Stimulated activated CD8-positive, alpha-beta memory T cell treated with anti-CD3 and anti-CD28 coated beads, Interleukin-15, amount 100 ng/mL, for 4 hours (primary cell): ENCODE measurements at places on chromosomes 3 and 15.

GRCh38 chr15:62087671-62088352 lies 21.0 kb downstream of the C2CD4A start:
- no peak for DNase-seq

DNA sequence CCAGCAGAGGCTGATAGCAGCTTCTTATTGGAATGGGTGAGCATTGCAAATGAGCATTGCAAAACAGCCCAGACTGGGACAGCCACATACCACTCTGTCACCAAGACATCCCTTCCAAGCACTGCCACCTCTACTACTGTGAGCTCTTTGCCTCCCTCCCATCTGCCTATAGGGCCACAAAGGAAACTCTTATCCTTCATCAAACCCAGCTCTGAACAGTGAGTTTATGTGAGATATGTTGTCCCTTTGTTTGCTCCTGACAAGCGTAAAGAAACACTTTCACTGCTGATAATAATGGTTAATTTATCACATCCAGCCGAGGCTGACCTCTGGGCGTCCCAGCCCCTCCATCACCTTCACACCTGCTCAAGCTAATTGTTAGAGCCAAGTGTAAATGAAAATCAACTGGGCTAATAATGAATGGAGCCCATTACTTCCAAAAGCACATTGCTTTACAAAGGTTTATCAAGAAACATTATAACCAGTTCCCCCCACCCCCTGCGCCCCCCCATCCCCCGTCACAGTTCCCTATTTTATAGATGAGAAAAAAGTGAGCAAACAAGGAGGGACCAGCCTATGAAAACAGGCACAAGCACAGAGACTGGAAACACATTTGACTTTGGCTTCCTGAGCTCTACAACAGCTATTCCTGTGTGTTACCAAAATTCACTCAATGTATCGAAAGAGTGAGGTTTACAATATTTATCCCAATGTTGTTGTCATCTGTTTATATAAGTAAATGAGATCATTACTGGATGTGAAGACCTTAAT lies 146.3 kb downstream of the ANXA2 start:
- no peak for DNase-seq

GRCh38 chr3:70716832-70717231 lies 404.4 kb upstream of the MDFIC2 start:
- no peak for DNase-seq

DNA sequence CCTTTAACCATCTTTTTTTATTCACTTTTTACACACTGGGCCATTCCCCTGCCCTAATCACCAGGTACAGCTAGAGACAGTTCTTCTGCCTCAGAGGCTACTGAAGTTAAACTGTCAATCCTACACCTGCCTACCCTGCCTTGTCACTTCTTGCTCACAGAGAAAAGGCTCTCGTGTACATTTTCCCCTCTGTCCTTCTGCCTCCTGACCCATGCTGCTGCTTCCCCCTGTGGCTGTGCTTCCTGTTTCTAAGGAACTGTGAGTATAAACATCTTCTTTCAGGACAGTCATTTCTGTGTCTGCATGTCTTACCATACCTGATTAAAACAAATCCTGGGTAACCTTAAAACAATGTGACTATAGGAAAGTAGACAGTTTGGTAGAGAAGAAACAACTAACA lies 236.4 kb upstream of the MRPL3 start:
- DNase-seq = no peak

DNA sequence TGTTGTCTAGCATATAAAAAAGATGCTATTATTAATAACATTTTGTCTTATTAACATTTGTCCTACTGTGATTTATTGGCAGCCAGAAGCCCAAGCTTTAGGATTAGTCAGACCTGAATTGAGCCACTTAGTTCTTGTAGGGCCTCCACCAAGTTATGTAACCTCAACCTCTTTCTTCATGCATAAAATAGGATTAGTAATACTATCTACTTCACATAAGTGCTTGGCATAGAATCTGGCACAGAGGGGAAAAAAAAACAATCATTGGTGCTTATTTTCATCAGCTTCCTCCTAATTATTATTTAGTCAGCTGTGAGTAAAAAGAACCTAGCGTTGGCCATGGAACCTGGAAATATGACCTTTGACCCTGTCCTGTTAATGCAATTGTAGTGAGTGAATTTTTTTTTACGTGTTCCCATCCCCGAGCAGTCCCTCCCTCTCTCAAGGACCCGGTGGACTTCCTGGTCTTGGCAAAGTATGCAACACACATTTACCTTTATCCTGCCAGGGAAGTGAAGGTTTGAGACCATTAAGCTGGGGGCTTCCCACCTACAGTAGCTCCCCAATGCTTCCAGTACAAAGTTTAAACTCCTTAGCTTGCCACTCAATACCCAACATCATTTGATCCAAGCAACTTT lies 136.8 kb downstream of the FHIT start:
- no peak for DNase-seq

- DNase-seq = no peak
Measured at GRCh38 chr3:172208586-172209332, 169.4 kb downstream of the FNDC3B start.

GRCh38 chr3:189070965-189071364 lies 100.8 kb upstream of the TPRG1 start:
- DNase-seq = no peak

GRCh38 chr15:94480289-94480834 lies 249.0 kb downstream of the MCTP2 start:
- no peak for DNase-seq

GRCh38 chr3:196772102-196772501 lies 32.4 kb downstream of the PAK2 start:
- no peak for DNase-seq

DNA sequence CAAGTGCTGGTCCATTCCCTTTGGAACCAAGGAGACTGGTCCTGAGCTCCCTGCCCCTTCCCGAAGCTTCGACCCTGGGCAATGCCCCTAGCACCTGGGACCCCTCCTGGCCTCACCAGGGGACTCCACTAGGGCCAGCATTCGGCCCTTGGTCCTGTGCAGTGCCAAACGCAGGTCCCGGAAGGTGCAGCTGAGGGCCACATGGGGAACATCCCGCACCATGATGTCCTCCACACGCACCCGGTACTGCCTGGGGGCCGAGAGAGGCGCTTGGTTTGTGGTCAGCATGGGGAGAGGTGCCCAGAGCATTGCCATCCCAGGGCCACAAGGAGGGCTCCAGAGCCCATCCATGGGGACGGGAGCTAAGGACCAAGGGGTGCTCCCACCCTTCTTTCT lies 7.9 kb downstream of the CLCN2 start:
- DNase-seq = no peak

GRCh38 chr3:191296041-191296541 lies 33.1 kb upstream of the CCDC50 start:
- no peak for DNase-seq

DNA sequence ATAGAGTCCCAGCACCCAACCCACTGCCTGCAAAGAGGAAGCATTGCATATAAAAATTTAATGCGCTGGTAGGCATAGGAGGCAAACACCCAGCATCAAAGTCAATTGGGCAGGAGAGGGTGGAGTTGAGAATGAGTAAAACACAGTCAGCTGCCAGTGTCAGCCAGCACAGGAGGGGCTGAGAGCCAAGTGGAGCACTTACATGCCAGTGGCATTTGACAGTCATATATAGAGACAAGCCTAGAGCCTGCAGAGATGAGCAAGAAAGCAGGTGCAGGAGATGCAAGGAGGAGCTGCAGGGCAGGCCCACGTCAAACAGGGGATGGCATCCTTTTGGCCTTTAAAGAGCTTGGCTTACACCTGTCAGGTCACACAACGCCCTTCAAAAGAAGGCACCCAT lies 27.6 kb upstream of the ZFAND6 start:
- DNase-seq = no peak

- no peak for DNase-seq
Measured at GRCh38 chr15:81378443-81378842, 4.4 kb upstream of the TMC3 start.

DNA sequence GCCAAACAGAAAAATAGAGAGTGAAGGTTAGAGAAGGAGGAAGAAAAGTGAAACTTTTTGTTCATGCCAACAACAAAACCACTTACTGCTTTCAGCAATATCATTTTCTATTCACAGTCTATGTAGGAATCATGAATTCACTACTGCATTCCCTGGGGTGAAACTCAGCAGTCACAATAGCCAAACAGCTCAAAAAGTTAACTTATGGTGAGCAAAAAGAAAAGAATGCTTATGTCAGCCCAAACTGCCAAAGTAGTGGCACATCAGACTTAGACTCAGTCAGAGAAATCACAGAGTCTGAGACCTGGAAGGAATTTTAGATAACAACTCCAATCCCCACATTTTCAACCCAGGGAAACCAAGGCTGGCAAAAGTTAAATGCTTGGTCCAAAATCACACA lies 238.7 kb upstream of the TMCO5A start:
- DNase-seq = no peak

DNA sequence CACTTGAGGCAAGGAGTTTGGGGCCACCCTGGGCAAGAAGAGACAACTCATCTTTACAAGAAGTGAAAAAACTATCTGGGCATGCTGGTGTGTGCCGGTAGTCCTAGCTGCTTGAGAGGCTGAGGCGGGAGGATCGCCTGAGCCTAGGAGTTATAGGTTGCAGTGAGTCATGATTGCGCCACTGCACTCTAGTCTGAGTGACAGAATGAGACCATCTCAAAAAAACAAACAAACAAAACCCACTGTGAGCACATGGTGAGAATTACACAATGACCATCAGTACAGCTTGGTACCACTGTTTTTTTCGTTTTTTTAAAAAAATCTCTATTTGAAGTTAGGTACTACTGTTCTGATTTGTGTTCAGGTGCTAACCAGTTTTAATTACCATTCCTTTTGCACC lies 13.6 kb downstream of the VPS39 start:
- no peak for DNase-seq

GRCh38 chr3:154389861-154390260 lies 40.1 kb downstream of the GPR149 start:
- no peak for DNase-seq

GRCh38 chr15:70375586-70375985 lies 277.9 kb upstream of the TLE3 start:
- DNase-seq = no peak

GRCh38 chr3:178263236-178263916 lies 272.9 kb upstream of the KCNMB2 start:
- no peak for DNase-seq

GRCh38 chr3:172520301-172520831 lies 2.9 kb downstream of the TNFSF10 start:
- no peak for DNase-seq

GRCh38 chr3:29887451-29887850 lies 606.6 kb downstream of the RBMS3 start:
- no peak for DNase-seq

GRCh38 chr15:73346735-73347312 lies 21.9 kb downstream of the HCN4 start:
- peak; percentile 13 for DNase-seq

DNA sequence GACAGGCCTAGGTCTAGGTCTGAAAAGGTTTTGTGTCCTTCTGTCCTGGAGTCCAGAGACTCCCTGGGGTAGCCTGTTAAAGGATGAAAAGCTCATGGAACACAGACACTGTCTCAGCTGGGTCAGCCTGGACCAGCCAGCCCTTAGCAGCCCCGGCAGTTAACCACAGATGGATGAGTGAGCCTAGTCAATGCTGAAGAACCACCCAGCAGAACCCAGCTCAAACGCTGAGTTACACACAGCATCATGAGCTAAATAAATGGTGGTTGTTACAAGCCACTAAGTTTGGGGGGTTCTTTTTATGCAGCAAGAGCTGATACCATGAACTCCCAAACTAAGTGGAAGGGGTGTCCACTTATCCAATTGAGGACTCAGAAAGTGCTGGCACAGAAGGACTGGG lies 472.8 kb upstream of the PROK2 start:
- DNase-seq = no peak

DNA sequence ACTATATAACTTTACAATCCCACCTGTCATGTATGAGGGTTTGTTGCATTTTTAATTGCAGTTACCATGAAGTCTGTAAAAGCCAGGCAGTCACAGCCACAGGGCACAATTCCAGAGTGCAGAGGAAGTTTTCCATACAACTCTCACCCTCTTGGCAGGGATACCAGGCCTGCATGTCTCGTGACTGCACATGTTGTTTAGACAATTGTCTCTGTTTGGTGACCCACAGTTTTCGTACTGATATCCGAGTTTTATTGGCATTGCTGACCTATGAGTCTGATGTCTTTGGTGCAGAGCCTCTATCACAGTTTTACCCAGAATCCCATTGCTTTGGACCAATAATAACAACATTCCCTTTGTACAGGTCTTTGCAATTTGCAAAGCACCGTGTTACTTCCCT lies 24.9 kb upstream of the MYZAP start:
- DNase-seq = no peak

GRCh38 chr3:79258479-79258878 lies 509.3 kb downstream of the ROBO1 start:
- DNase-seq = no peak

GRCh38 chr3:121504618-121505017 lies 41.2 kb downstream of the POLQ start:
- DNase-seq = no peak

GRCh38 chr3:5231074-5231473 lies 43.6 kb downstream of the EDEM1 start:
- DNase-seq = no peak

- DNase-seq = no peak
Measured at GRCh38 chr3:149967086-149967685, 3.5 kb downstream of the PFN2 start.

DNA sequence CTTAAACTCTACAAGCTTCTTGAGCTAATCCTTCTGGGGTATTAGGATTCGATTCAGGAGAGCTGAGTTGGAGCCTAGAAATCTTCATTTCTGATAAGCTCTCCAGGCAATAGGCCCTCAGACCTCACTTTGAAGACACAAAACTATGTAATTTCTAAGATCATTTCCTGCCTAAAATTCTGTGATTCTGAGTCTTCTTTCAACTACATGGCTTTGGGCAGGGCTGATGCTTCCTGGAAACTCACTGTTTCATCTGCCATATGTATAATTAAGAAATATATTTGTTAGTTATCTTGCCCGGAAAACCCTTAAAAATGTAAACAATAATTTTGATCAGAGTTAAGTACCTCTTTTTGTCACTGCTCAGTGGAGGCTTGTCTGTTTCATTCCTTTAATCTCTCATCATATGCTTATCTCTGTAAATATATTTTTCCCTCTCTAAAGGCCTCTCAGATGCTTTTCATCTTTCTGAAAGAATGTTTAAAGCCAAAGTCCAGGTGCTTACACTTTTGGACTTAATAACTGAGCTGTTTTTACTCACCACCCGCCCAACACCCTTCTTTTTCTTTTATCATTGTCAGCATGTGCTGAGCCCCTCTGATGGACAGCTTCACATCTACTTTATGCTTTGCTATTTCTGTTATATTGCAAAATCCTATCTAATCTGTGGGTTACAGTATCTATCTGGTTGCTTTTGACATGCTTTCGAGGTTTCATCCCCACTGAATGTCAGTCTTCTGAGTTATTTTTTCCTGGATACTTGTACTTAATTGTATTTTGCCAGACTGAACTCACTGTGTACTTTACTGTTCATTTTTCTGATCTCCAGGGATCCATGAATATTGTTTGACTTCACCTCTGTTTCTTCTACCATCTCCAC lies 38.2 kb downstream of the FILIP1L start:
- DNase-seq = no peak

GRCh38 chr3:195838714-195839113 lies 27.0 kb upstream of the MUC4 start:
- no peak for DNase-seq
